ENCODE measurements at places on chromosomes 4 and X. TPM values are rescaled to one million over a fixed set of nuclear protein-coding genes. Genes with fewer than 3 reads are reported as not detected.

DNA sequence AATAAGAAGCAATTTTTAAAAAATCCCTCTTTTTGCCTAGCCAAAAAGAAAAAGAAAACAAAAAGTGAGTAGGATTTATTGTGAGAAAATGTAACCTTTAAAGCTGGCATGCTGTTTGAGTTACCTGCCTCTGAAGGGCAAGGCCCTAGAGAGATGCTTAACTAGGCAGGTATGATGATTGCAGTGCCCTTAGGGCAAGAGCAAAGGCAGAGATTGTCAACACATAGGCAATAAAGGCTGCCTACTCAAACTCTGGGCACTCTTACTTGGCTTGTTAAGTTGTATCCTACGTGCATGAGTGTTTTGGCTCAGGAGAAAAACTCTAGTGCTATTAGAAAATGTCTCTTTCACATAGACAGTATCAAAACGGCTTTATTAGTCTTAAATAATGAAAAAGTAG is 306.0 kb downstream of the RPA4 start:
- no peak for DNase-seq

Gene SATL1
- polyA plus RNA-seq: not detected

Gene PAGE5
- not detected for polyA plus RNA-seq

Gene ATP8A1
- polyA plus RNA-seq: 0.20 TPM

Gene CWH43
- polyA plus RNA-seq: not detected
